Stimulated activated effector memory CD8-positive, alpha-beta T cell treated with anti-CD3 and anti-CD28 coated beads, Interleukin-12 subunit alpha, Interleukin-12 subunit beta, amount 100 ng/mL, for 72 hours (primary cell): ENCODE measurements at places on chromosomes 2 and 18.

DNA sequence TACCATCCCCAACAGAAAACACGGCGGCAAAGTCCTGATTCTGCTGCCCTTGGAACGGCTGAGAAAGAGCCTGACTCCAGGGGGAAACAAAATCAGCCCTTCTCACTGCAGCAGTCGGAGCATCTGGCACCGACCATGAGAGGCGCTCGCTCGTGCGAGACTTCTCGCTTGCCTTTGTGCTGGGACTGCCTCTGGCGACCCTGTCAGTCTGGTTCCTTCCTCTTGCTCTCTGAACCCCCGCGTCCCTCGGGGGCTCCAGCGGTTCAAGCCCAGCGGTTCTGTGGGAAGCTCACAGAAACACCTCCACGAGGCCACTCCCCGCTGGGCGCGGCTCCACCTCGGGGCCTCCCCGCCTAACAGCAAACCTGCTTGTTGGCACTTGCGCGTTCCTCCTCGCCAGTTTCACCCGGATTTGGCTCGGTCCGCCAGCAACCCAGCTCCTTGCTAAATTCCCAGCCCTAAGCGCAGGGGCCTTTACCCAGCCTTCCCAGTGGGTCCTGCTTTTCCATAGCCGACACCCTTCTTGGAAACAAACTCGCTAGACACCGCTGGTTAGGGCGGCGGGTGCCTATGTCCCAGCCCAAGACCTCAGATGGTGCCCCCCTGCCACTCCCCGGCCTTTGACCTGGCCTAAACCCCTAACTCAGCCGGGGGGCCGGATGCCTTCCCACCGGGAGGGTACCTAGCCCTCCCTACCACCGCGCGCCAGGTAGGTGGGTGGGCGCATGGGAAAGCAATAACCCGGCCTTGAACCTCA, 2.2 kb downstream of the RND3 start:
- no peak for DNase-seq

GRCh38 chr2:196441527-196441926, 198.0 kb upstream of the CCDC150 start:
- DNase-seq: no peak

- DNase-seq: no peak
These were observed 544.7 kb downstream of the PARD3B start for GRCh38 chr2:205089958-205090357.

- no peak for DNase-seq
These were observed 36.5 kb upstream of the HTR2B start for GRCh38 chr2:231161252-231161839.

DNA sequence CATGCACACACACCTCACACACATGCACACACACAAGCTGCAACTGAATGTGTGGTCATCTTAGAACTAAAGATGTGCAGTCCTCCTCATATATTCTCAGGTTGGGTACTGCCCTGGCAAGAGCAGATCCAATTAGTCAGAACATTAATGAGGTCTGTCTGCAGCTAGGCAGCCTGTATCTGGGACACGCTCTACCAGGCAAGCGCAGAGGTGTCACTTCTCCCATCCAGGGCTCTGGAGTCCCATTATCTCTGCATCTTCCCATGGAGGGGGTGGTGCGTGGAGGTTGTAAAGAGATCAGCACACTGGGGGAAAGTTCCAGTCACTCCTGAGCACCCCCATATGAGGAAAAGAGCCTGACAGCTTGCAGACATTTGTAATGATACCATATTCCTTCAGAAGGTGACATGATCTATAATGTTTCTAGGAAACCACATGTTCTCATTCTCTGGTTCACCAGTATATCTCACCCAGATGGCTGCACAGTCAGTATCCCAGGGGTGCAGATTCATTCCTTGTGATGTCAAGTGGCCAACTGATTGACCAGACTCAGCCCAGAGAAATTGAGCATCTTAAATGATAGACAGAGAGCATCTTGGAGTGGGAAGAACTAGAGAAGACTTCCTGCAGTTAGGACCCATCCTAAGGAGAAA, 95.4 kb downstream of the RTN4 start:
- DNase-seq: no peak

DNA sequence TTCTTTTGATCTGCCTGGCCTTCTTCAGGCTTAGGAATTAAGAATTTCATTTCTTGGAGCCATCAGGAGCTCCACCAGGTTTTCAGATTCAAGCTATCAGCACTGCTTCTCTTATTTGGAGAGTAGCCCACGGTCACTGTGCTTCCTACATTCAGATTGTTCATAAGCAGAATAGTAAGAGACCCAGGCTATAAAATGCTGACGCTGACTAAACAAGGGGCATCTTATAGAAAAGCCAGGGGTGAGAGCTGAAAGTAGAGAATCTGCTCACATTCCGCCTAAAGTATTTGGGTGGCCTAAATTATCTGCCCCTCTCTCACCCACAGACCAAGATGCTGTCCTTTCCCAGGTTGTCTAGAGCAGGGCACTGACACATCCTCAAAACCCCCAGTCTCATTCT, 120.3 kb upstream of the SULT1C3 start:
- no peak for DNase-seq

DNA sequence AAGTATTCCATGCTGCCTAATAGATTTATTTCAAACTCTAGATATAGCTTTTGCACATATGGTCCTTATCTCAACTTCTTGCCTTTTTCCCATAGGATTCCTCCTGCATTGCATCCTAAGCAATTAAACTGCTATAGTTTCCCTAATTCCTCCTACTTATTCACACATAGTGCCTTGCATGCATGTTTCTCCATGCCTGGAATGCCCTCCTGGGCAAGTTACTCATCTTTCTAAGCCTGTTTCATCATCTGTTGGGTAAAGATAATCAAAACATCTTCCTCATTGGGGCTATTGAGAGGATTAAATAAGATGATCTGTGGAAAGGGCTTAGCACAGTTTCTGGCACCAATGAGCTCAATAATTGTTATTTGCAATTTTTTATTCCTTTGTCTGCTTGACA, 726.5 kb downstream of the SLC4A3 start:
- no peak for DNase-seq

DNA sequence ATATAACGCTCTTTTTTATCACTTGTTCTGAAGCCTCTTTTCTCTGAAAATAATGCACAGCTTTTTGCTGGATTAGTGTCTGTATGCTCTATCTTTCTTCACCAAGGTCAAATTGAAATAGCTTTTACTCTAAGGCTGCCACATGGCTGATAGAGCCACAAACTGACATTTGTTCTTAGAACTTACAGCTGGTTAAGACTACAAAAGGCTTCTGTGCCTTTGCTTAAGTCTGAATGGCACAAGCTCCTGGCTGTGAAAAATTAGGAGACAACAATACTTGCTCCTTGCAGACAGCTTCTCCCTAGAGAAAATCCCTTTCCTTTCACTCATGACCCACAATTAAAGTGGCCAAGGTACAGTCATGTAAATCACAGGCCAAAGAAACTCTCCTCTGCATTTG, 515.3 kb downstream of the DSC3 start:
- no peak for DNase-seq

DNA sequence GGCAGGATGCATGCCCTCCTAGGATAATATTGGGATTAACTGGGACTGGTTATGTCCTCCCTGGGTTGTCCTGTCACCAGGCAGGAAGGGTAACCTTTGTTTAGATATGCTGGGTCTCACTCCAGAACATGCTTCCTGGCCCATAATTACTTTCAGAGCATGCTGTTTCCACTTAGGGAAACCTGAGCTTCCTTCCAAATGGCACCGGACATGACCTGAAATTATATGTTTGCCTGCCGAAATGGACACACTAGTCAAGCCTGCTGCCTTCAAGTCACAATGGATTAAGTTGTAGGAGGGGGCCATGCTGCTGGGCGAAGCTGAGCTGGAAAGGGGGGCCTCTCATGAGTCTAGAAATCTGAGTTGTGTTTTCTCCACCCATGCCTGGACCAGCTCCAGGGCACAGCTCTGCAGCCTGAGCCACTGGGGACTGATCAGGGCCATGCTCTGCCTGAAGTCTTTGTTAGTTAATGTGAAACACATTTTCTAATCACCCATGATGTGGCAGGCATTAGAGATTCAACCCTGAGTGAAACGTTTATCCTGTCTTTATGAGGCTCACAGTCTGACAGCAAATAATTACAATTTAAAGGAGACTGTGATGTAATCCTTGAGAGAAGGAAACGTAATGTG, 273.3 kb downstream of the TNS1 start:
- no peak for DNase-seq

DNA sequence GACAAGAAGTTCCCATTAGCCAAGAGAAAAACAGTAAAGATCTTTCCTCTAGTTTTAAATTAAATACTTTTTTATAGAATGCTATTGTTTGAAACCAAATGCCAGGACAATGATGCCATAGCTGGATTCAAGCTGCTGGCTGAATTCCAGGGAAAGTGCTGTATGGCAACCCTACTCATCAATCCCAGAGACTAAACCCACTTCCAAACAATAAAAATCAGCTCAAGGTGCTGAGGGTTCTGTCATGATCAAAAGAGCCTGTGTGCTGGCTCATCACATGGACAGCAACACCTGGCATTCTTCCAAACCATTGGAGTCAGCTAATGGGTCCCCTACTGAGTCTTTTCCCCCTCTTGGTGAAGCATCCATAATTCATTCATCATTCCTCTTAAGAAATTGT, 53.7 kb upstream of the PARD3B start:
- DNase-seq: no peak

DNA sequence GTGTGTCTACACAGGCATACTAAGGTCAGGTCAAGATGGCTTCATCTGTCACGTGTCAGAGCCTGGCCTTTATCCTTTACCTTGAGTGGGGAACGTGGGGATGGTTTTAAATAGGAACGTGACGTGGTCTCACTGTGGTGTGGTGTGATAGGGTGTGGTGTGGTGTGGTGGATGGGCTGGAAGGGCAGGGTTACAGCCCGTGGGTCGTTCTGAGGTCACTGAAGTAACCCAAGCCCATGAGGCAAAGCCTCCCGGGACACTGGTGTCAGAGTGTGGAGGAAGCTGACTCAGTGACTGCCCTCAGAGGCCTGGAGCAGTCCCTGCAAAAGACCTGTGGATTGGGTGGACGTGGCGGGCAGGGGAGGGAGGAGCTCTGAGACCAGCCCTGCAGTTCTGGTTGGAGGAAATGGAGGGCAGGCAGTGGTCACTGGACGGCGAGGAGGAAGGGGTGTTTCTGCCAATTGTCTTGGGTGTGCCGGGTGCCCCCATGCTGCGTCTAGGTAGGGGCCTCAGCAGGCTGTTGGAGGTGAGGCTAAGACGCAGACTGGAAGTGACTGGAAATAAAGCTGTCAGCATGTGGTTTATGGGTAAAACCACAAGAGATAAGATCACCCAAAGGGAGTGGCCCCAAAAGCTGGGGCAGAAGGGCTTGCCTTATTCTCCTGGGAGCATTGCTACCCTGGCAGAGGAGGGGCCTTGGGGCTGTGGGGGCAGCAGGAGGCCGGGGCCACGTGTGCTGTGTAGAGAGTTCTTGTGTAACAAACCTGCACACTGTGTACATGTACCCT, 84.8 kb downstream of the SH3RF3 start:
- peak; percentile 45 for DNase-seq

GRCh38 chr2:98601532-98602132, 6.7 kb downstream of the COA5 start:
- no peak for DNase-seq

- DNase-seq: no peak
These were observed 112.1 kb upstream of the ATP8B1 start for GRCh38 chr18:57915248-57915647.

GRCh38 chr18:80159713-80160636, 50.9 kb downstream of the ADNP2 start:
- no peak for DNase-seq

- DNase-seq: no peak
These were observed 51.7 kb downstream of the NOP58 start for GRCh38 chr2:202317080-202317857.

GRCh38 chr18:33536904-33537303, 41.1 kb upstream of the ASXL3 start:
- DNase-seq: no peak

GRCh38 chr18:43868497-43868995, 591.3 kb upstream of the SYT4 start:
- no peak for DNase-seq

GRCh38 chr2:82055846-82056245, 1751.3 kb upstream of the LRRTM1 start:
- DNase-seq: no peak

- DNase-seq: no peak
These were observed 4.7 kb downstream of the SLC25A12 start for GRCh38 chr2:171889333-171889732.

GRCh38 chr2:48944956-48945355, 189.4 kb upstream of the LHCGR start:
- DNase-seq: no peak

GRCh38 chr2:109721135-109721534, 73.0 kb upstream of the RGPD5 start:
- peak; percentile 20 for DNase-seq
